CD14-positive monocyte (primary cell): ENCODE measurements at places on chromosomes 4 and X. TPM values are rescaled to one million over a fixed set of nuclear protein-coding genes. Genes with fewer than 3 reads are reported as not detected.

Gene PF4V1
- polyA plus RNA-seq, result 0.99 TPM

Gene GABRE
- polyA plus RNA-seq, result not detected

DNA sequence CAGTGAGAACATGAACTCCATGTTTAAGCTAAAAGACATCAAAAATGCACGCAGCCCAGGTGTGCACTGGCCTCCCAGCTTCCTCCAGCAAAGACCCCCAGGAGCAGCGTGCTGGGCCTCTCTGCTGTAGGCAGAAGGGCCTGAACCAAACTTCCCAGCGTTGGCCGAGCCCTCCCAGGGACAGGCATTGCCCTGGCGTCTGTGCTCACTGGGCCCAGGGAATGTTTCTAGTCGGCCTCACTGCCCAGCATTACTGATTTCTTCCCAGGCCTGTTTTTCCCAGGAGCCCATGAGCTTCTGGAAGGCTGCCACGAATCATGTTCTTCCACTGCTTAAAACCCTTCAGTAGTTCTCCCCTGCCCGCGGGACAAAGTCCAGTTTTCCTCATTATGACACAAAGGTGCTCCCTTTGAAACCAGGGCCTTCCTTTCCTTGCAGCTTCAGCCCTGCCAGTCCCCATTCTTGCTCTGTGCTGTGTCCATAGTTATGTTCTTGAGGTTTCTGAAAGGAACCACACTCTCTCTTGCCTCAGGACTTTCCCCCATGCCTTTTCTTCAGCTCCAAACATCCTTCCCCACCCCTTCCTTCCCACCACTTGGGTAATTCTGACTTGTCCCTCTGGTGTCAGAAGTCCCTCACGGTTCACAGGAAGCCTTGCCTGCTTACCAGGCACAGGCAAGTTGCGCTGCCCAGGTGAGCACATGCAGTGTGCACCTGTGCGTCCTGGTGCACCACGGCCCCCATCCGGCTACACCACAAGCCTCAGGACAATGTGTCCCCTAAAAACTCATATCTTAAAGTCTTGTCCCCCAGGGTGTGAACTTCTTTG is 93.4 kb upstream of the ENPP6 start:
- H3K36me3 ChIP-seq, result no peaks in the 10 kb centered on the region
- H3K4me1 ChIP-seq, result peaks cover 42% of the 10 kb centered on the region
- no peaks in the 10 kb centered on the region for H3K27me3 ChIP-seq
- DNase-seq, result no peak
- no peak overlapping the region for H3K4me3 ChIP-seq

GRCh38 chr4:141290771-141291170 is 70.1 kb downstream of the ZNF330 start:
- no peak for DNase-seq
- H3K4me3 ChIP-seq, result no peak overlapping the region
